ENCODE measurements at places on chromosomes 13 and 19.

DNA sequence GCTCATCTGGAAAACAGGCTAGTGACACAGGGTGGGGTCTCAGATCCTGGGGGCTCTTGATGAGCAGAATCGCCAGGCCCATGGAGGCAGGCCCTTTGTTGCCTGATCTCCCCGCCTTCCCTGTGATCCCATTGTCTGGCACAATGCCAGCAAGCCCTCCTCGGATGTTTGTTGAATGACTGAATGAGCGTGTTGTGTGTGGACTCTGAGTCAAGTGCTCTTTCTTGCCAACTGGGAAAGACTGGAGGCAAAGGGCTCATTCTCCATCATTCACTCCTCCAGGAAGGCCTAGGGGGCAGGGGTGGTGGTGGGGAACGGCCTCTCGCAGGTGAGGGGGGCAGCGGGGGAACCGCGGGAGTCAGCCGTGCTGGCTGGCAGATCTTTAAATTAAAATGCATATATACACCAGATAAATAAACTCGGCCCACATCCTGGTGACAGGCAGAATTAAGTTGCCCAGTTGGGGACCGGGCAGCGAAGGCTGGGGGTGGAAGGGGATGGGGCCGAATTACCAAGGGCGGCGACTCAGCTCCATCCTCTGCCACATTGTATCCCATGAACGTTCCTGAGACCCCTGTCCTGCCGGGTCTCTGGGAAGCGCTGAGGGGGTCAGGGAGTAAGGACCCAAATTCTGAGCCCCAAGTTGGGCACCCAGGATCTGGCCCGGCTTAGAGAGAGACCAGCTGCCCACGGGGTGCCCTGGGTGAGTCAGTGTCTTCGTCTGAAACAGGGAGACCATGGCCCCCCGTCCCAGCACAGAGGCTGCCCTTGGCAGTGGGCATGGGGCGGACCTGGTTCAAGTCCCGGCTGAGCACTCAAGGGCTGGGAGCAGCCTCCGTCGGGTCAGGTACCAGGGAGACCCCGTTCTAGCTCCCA, 24.5 kb downstream of the EFNA2 start:
- no peak for DNase-seq

- DNase-seq: no peak
Observed at GRCh38 chr13:88257706-88258105, 586.5 kb downstream of the SLITRK5 start.

GRCh38 chr13:27341616-27342015, 71.0 kb downstream of the RASL11A start:
- DNase-seq: no peak

DNA sequence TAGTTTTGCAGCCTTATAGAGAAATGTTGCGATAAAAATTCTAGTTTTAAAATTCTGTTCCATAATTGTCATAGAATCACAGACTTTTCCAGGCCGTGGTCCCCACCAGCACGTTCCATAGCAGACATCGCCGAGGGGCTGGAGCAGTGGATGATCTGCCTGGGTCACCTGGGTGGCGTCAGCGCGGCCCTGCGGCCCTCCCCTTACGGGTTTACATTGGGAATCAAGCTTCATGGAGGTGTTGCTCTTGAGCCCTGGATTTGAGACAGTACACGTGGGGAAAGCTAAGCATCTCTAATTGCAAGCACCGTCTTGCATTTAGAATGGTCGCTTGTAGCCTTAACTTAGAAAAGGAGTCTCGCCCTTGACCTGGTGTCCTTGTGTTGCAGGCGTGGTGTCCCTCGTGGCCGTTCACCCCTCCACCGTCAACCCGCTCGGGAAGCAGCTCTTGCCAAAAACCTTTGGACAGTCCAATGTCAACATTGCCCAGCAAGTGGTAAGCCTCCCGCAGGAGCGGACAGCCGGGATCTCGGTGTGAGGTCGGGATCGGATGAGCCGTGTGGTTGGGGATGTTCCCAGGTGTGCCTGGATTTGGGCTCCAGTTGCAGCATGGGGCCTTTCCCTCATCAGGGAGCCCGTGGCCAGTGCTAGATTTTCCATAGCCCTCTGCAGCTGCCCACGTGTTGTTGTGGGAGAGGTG, 35.1 kb downstream of the ATP4B start:
- peak; percentile 3 for DNase-seq

DNA sequence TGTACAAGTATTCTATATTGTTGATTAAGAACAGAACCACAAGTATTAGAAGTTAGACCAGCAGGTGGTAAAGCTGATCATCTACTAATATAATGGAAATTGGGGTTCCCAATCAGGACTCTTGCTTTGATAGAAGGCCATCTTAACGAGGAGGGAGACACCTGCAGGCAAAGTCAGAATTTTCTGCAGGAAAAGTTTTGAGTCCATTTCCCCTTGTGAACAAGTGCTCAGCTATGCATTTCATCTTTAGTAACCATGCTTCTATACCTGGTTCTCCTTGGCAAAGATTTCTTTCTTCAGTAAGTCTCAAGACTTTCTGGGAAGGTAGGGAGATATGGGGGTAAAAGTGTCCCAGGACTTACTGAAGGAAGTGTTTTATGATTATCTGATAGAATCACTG, 36.1 kb upstream of the USPL1 start:
- no peak for DNase-seq

DNA sequence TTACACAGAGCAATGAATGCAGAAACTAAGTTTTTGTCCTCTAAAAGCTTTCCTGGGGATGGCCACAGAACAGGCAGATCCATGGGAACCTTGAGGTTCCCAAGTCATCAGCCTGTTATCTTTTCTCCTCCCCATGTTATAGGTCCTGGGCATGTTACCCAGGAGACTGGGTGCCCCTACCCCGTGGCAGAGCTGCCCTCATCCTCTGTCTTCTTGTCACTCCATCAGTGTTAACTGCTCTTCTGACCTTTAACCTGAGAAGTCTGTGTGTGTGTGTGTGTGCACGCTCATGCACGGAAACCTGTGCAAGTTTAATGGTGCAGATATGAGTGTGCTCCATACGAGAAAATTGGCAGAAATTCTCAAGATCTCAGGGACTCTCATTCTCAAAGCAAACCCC, 43.9 kb upstream of the ZNF724 start:
- DNase-seq: no peak

DNA sequence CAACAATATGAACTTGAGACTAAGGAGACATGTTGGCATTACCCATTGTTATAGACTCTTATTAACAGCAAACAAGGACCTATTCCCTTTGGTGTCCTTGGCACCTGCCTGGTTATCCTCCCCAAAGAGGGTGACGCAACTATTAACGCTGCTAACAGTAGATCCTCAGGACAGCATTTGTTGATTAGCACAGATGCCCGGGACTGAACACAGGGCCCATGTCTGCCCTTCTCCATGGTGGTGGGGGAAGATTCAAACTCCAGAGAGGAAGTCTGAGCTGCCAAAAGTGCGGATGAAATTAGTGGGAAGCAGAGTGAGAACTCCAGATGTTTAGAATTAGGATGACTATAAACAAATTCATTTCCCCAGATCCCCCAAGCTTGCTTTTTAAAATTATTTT, 101.2 kb upstream of the RAP2A start:
- DNase-seq: no peak

GRCh38 chr19:1856345-1856697, 7.1 kb downstream of the KLF16 start:
- DNase-seq: no peak

GRCh38 chr19:56712611-56713276, 41.2 kb upstream of the ZNF835 start:
- no peak for DNase-seq

DNA sequence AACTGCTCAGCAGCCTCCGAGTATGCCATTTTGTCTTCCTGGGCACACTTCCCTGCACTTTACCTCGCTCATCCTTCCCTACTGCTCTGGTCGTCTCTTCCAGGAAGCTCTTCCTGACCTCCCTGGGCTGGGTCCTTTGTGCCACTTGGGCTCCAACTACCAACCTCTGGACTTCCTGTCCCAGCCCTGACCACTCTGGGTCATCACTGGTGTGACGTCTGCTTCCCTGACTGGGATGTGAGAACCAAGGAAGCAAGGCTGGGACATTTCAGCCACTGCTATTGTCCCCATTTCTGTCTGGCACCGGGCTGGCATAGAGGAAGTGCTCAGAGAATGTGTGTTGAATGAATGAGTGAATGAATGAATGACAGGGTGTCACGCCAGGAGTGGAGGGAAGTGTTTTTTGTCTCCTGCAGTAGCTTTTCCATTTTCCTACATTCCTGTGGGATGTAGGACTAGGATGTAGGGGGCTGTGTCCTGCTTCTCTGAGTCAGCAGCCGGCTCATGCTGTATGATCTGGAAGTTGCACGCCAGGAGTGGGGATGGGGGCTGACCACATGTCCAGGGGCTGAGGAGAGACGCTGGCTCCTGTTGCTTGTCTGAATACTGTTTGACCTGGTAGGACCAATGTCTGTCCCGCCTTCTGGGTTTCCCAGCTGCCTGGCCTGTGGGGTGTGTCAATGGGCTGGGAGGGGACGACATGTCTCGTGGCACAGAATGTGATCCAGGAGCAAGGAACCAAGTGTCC, 14.7 kb downstream of the NOVA2 start:
- peak; percentile 28 for DNase-seq

DNA sequence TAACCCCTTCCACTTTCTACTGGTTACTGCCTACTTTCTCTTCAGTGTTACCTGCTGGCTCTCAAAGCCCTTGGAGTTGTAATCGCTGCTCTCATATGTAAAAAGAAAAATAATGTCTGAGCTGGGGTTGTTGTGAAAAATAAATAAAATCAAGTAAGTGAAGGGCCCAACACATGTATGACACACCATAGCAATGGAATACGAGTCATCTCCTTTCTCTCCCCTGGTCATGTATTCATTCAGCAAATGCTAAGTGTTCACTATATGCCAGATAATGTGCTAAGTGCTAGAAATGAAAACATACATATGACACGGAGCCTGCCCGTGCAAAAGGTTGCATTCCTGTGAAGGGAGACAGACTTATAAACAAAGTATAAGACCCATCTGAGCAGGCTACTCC, 535.0 kb downstream of the RFC3 start:
- no peak for DNase-seq

GRCh38 chr13:114260814-114261213, 20.6 kb upstream of the UPF3A start:
- DNase-seq: no peak

DNA sequence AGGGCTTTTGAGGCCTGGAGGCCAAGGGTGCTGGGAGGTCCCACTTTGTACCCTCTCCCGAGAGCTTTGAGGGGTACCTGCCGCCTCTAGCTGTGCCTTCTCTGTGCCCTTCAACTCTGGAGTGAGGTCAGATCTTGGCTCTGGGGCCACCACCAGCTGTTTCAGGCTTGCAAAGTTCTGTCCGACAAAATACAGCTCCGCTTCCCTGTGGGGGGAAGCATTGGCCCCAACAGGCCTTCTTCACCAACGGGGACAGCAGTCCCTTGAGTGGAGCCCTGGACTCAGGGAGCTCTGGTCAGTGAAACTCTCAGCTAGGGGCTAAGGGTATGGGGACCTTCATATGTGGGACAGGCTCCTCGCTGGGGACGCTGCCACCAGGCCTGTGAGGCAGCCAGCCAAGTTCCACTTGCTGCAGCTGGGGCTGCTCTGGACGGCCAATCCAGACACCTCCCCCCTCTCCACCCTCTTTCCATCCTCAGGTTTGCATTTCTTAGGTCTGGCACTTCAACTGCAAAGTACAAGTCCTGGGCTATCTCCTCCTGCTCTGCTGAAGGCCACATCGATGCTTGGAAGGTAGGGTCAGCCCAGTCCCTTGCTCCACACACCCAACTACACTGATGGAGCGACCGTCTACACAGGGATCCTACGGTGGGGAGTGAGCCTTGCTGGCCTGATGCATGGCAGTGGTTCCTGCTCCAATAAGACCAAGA, 46.8 kb downstream of the C13orf46 start:
- peak; percentile 42 for DNase-seq

DNA sequence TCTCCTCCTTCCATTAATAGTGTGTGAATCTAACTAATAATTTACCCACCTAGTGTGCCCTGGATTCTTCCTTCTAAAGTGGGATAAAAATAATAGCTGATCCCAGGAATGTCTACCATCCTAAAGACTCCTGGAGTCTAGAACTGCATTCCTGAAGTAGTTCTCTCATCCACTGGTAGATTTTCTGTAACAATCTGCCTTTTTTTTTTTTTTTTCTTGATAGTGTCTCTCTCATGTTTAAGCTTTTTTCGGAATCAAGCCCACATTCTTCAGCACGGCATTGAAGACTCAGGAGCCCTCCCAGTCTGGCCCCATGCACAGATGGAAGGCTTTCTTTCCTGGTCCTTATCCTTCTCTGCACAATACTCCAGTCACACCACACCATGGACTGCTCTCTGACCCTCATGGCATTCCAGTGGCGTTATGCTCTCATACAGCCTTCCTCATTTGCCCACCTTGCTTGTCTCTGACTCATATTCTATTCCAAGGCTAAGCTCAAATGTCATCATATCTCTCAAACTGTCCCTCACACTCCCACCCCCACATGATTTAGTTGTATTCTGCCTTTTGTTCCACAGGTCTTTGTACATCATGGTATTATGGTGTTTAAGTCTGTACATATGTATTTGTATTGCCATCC, 68.7 kb upstream of the FRY start:
- no peak for DNase-seq
